Stimulated activated CD4-positive, alpha-beta T cell treated with anti-CD3 and anti-CD28 coated beads, Interleukin-15, amount 100 ng/mL, for 24 hours (primary cell): ENCODE measurements at places on chromosomes 16 and 17.

- no peak for DNase-seq
These were observed 167.2 kb downstream of the PARN start for GRCh38 chr16:14462811-14463210.

DNA sequence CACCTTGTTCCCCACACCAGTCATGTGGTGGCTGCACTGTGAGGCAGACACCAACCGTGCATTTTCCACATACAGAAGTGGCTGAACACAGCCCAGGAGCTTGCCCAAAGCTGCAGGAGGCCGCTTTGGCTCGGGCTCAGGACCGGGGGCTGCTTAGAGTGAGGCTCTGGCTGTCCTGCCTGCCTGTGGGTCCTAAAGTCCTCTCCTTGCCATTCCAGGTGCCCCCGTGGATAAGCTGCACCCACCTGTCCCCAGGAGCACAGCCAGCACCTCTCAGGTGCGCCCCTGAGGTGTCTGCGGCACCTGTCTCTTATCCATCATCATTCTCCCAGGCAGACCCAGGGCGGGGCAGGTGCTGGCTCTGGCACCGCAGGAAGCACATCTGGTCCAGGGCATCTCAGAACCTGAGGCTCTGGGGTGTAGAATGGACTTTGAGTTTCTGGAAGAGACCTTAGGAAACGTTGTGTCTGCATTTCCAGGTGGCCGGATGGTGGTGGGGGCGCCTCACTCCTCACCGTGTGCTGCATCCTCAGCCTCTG lies 180.5 kb upstream of the ZNF469 start:
- DNase-seq, result no peak

- peak; percentile 50 for DNase-seq
These were observed 8.1 kb downstream of the TMEM97 start for GRCh38 chr17:28327031-28327607.

GRCh38 chr16:48057048-48057447 lies 98.7 kb downstream of the ABCC12 start:
- DNase-seq, result no peak

DNA sequence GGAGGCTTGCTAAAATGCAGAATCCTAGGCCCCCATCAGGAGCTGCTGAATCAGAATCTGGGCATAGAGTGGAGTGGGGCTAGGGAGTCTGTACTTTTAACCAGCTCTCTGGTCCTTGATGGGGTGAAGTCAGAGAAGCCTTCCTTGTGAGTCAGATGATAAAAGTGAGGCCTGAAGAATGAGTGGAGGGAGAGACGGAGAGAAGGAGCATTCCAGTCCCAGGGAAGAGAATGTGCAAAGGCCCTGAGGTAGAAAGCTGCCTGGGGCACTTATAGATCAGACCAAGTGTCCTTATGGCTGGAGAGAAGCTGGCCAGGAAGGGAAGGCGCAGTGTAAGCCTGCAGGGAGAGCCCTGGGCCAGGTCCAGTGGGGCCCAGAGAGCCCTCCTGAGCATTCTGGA lies 235.1 kb upstream of the NLRP1 start:
- DNase-seq, result no peak

DNA sequence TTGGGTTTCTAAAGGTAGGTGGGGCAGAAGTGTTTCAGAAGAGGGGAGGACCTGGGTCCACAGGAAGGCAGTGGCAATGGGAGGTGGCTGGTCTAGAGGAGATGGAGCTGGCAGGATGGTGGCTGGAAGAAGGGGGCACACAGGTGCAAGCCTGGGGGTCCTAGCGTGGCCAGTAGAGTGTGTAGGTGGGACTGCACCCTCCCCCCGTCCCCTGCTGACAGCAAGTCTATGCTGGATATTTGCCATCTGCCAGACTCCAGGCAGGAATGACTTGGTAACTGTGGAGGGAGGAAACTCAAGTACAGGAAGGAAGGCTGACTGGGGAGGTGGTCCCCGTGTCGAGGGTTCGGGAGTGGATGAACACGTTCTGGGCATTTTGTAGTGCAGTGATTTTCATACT lies 8.6 kb downstream of the MED9 start:
- DNase-seq, result no peak

GRCh38 chr17:36885153-36885735 lies 52.0 kb upstream of the LHX1 start:
- no peak for DNase-seq

- no peak for DNase-seq
These were observed at the start of gene FOXL1 for GRCh38 chr16:86578061-86578599. Gene FOXL1 (plus strand): TSS chr16:86578549. CDS start chr16:86578724, 175 bp downstream.
